Right atrium auricular region (tissue), 2 donors: ENCODE measurements at places on chromosomes 16 and 17.

DNA sequence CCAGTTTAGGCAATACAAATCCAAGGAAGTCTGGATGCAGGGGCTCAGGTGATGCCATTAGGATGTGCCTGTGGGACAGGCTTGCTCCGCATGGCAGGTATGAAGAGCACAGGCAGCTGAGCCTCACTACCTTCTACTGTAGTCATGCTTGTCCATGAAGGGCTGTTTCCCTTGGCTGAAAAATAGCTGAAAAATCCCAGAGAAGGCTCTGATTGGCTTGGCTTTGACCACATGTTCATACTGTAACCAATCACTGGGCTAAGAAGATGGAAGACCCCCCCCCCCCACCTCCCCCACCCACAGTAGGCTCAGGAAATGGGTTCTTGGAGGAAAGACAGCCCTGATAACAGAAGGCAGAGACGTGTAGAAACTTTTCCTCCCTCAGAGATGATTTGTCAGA, 66.5 kb upstream of the LGALS9 start:
- DNase-seq: no peak

GRCh38 chr16:30965436-30965835, 7.9 kb downstream of the SETD1A start:
- no peak for DNase-seq

GRCh38 chr17:34706029-34706428, 126.6 kb downstream of the TMEM132E start:
- no peak for DNase-seq

GRCh38 chr17:62822080-62822904, 14.2 kb upstream of the MARCHF10 start:
- DNase-seq: peak; percentile 59

GRCh38 chr17:28226563-28227315, 92.3 kb upstream of the TMEM97 start:
- no peak for DNase-seq

- DNase-seq: peak; percentile 77
Measured at GRCh38 chr16:78505544-78506366, 406.3 kb downstream of the WWOX start.

- DNase-seq: no peak
Measured at GRCh38 chr17:37109731-37110710, 161.3 kb downstream of the AATF start.

DNA sequence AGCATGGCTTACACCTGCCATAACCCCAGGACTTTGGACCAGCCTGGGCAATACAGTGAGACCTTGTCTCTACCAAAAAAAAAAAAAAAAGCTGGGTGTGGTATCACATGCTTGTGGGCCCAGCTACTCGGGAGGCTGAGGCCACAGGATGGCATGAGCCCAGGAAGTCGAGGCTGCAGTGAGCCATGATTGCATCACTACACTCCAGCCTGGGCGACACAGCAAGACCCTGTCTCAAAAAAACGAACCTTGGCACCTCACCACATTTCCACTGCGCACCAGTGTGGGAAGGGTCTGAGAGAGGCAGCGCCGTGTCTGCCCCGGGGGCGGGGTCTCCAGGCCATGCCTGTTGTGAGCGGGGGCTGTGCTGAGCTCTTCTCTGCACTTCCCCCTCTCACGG, 6.3 kb downstream of the ACSF3 start:
- DNase-seq: no peak

- no peak for DNase-seq
Measured at GRCh38 chr16:52466994-52467393, 79.9 kb downstream of the TOX3 start.

DNA sequence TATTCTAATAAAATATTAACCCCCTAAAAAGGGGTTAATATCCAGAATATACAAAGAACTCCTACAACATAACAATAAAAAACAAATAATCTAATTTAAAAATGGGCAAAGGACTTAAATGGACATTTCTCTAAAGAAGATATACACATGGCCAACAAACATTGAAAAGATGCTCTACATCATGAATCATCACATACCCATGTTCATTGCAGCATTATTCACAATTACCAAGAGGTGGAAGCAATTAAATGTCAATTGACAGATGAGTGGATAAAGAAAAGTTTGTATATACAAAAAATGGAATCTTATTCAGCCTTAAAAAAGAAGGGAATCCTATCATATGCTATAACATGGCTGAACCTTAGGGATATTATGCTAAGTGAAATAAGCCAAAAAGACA, 36.8 kb downstream of the CPD start:
- DNase-seq: no peak

DNA sequence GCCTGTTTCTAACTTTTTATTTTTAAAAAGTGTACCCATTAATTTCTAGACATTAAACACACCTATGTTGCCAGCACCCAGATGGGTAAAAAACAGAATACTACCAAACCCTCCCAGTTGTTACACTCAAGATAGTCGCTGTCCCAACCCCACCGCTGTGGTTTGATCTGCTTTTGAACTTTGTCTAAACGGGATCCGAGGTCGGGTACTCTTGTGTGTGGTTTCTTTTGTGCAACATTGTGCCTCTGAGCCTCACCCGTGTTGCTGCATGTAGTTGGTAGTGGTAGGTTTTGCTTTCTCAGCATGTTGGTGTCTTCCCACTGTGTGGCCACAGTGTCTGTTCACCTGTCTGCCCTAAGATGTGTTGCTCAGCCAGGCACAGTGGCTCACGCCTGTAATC, 4.3 kb downstream of the KLHL36 start:
- no peak for DNase-seq

DNA sequence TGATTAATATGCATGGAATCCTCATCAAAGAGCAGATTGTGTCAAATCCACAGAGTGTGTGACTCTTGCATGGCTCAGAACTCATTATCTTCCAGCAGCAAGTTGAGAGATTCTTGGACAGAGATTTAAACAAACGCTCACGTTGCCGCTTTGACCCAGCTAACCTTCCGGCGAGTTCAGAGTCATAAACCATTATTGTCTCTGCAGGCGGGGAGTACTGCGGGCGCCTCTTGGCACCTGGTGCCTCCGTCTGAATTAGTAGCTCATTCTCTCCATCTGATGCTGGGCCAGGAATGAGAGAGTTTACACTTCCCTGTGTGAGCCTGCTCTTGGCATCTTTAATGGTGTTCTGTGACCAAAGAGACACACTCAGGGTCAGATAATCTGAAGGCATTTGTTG, 138.6 kb upstream of the WSCD1 start:
- DNase-seq: no peak

DNA sequence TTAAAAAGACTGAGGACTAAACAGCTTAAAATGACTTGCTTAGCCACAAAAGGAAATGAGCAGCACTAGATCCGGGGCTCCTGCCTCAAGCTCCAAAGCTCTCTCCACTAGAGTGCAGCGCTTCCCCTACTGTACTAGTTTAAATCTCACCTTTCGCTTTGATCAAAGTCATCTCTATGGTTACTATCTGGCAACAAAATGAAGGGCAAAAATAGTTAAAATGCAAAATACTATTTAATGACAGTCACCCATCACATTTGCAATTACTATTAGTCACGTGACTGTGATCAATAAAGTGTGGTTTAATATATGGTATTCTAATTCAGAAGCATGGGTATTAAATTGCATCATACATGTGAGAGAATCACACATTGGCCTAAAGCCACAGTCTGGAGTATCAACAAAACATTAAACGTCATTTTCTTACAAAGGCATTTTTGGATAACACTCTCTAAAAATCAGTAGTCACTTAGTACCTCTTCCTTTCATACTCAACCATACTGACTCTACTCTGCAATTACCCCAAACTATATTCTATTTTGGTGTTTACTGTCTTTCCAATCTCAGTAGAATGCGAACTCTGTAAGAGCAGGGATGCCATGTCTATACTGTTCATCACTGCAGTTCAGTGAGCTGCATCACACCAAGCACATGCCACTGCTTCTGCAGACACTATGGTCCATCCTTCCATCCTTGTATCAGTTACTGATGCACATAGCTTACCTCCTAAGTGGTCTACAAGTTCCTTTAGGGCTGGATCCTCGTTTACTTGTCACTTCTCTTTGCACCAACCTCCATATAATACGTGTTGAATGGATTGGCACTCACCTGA, 6.2 kb downstream of the PSMD12 start:
- no peak for DNase-seq

DNA sequence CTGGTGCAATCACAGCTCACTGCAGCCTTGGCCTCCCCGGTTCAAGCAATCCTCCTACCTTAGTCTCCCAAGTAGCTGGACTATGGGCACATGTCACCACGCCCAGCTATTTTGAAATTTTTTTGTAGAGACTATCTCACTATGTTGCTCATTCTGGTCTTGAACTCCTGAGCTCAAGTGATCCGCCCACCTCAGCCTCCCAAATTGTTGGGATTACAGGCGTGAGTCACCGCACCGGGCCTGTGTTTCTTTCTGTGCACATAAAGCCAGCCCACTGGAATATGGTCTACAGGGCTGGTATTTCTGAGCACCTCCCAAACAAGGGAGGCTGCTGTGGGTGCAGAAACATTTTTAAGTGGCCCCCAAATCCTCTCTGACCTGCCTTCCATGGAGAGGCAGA, 8.4 kb downstream of the TMEM95 start:
- no peak for DNase-seq

DNA sequence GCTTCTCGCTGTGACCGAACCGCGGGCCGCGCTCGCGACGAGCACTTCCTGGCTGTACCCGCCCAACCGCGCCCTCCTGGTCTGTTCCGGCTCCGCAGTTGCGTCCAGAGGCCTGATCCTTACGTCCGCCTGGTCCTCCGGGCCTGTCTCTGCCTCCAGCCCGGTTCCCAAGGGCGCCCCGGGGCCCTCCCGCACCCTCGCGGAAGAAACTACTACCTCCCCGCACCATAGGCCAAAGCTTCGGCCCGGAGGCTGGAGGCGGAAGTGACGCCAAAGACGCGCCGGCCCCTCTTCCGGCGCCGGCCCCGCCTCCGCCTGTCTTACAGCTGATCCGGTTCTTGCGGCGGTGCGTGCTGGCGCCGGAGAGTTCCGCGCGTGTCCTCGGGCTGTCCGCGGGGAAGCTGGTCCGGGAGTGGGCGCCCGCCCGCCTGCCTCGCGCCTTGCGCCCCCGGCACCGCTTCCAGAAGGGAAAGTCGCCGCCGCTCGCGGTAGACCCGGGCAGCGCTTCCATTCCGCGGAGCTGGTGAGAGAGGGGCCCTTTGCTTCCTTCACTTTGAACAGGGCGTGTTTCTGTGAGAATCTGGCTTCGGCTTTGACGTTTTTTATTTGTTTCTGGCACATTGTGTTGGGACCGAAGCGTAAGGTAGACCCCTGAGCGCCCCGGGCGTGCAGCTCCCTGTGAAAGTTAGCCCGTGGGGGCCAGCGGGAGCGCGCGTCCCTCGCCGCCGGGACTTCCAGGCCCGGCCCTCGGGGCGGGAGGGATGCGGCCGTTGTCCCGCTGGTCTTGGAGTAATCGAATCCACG, at the start of gene ZNF778:
Gene ZNF778, plus strand, starts transcription at position 316 of the 804 bp plus-strand sequence. CDS start 3,425 bp downstream, outside the sequence.
- peak; percentile 87 for DNase-seq

DNA sequence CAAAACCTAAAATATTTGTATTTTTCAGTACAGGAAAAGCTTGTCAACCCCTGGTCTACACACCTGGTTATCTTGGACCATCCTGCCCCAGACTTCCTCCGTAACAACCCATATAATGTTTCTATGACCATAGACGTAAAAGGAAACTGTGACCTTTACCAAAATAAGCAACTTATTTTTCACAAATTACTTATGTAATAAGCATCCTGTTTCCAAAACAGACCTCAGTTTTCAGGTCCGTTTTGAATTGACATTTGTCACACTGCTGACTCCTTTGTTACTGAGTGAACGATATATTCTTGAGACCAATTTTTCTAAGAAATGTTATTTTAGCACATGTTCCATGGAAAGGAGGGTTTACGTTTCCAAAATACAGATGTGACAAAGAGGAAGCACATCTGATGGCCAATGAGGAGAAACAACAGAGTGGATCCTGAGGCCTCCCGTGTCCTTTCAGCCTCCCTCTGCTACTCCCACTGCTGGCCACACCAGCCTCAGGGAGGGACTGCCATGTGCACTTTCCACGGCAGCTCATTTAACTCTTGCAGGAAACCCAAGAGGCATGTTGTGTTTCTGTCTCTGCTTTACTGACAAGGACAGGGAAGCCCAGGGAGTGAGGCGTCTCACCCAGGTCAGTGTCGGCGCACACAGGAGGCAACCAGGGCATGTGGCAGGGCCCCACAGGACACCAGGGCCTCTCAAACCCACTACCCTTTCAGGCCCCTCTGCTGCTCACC, 20.1 kb upstream of the ALDH3A1 start:
- DNase-seq: peak; percentile 50

GRCh38 chr17:10021272-10021984, 116.4 kb upstream of the RCVRN start:
- DNase-seq: peak; percentile 75

GRCh38 chr17:17931159-17931558, 41.0 kb downstream of the TOM1L2 start:
- no peak for DNase-seq

- DNase-seq: peak; percentile 60
Measured at GRCh38 chr17:83144421-83145357, 65.3 kb downstream of the METRNL start.

GRCh38 chr16:11370084-11370931, 25.0 kb downstream of the RMI2 start:
- DNase-seq: no peak

DNA sequence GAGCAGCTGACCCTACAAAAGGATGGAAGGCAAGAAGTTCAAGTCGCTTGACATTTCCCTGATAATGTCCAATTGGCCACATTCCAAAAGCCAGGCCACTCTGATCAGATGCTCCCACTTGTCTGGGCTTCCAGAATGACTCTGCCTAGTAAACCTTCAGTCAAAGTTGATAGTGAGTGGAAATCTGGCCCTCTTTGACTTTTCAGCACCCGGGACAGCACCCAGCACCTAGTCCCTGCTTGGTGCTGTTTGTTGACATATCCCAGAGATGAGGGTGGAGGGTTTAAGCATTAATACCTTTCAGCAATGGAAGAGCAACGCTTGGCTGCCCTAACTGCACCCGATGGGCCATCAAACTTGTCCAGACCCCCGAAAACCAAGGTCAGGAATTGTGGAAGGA, 131.3 kb downstream of the AIPL1 start:
- DNase-seq: no peak

DNA sequence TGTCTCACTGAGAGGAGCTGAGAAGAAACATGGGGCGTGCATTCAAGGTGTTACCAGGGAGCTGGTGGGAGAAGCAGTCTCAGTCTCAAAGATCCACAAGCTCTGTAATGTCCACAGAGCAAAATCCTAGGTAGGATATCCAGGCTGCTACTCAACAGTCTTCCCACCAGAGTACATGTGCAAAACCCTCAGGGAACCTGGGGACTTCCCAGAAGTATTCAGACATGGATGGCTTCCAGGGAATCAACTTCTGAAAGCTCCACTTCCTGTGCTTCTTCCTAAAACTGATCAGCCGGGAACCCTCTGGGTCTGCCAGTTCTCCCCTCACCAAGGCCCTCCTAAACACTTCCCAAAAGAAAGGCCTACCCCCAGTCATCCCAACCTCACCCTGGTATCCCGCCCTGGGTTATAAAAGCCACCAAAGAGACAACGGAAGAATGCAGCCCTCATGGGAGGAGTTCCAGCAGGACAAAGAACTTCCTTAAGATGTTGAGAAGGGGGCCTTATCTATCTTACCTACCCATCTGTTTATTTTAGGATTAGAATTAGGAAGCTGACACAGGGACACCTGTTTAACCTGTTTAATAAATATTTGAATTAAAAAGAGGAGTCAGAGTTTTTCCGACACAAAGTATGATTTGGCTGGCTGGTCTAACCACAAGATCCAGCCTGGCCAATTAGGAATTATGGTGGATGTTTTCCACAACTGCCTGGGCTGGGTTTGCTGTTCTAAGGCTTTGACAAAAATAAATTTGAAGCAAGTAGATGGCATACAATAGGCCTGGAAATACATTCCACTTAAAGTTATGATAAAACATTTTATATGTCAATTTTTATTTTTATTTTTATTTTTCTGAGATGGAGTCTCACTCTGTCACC, 37.0 kb downstream of the CUEDC1 start:
- DNase-seq: no peak
